ENCODE measurements at places on chromosomes 11 and 22.

DNA sequence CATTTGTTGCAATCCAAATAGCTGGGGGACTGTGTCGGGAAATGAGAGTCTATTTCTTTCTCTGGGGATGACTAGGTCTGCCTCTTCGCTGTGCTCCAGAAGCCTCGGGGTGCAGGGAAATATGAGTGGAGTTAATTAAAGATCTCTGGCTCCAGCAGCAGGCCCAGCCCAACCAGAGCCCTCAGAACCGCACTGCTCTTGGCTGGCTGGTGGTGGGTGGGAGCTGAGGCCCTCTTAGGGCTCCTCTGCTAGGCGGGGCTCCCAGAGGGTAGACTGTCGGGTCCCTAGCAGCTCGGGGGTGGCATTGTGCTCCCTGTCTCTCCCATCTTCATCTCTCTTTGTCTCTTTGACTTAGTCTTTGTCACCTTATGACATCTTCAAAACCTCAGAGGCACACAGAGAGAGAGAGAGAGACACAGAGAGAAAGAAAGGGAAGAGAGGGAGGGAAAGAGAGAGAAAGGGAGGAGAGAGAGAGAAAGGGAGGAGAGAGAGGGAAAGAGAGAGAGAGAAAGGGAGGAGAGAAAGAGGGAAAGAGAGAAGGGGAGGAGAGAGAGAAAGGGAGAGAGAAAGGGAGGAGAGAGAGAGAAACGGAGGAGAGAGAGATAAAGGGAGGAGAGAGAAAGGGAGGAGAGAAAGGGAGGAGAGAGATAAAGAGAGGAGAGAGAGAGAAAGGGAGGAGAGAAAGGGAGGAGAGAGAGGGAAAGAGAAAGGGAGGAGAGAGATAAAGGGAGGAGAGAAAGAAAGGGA lies 20.2 kb downstream of the MPPED1 start:
- no peak for DNase-seq

DNA sequence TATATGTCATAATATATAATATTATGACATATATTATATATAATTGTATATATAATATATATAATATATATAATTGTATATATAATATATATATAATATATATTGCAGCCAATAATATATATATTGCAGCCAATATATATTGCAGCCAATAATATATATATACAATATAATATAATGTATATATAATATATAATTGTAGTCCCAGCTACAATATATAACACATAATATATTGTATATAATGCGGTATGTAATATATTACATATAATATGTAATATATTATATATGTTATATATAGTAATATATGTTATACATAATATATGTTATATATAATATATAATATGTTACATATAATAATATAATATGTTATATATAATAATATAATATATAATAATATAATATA lies 5.8 kb upstream of the CELF1 start:
- no peak for DNase-seq

GRCh38 chr11:78061088-78061920 lies 2.4 kb upstream of the THRSP start:
- no peak for DNase-seq

DNA sequence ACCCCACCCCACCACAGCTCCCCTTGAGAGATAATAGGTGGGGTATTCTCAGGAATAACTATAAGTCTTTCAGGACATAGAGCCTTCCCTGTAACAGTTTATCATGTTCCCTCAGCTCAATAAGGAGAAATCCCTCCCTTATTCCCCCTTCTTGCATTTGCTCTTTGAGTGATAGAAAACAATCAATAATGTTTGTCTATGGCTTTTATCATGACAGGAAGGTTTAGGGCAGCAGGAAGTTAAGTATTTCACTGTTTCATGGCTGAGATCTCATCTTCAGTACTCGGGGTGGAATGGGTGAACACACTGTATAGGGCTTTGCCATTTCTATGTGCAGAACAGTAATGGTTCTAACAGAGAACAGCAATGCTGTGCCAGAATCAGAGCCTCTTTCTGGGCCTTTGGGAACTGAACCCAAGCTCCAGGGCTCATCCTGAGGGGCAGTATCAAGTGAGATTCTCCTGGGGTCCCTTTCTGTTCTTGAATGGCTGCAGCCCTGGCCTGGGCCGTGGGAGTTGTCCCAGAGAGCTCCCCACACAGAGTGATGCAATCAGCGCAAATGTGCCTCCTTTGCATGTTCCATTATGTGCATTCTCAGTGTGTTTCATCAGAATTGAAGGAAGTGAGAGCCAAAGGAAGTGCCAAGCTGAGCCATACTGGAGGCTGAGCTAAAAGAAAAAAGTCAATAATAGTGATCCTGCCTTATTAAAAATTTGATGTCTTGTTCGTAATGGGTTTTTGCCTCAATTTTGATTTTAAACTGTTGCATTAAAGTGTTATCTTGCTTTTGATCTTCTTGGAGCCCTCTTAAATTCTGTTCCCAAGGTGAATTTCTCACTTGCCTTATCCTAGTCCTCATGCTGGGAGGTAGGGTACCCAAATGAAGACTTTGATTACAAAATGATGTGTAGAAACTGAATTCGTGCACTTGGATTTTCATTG lies 2.9 kb upstream of the CYP2R1 start:
- DNase-seq = no peak

GRCh38 chr11:27373856-27374602 lies 11.0 kb upstream of the CCDC34 start:
- no peak for DNase-seq

All from AG04450 (cell line).